ENCODE measurements at places on chromosomes 2 and 18.

DNA sequence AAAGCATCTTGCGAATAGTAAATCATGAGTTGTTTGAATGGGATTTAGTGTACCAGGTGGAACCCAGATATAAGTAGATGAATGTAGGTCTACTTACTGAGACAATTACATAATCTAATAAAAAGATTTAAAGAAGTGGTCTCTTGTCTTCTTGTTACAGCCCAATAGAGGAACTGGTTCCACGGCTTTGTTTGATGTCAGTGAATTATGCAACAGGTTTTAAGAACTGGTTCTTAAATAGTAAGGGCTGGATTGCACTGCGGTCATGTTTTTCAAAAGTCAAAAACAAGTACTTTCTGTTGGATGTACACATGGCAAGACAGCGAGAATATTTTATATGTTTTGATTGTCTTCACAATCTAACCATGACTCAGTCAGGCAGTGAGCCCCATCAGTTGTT, 15.4 kb upstream of the SLC9A2 start:
- no peak for DNase-seq

DNA sequence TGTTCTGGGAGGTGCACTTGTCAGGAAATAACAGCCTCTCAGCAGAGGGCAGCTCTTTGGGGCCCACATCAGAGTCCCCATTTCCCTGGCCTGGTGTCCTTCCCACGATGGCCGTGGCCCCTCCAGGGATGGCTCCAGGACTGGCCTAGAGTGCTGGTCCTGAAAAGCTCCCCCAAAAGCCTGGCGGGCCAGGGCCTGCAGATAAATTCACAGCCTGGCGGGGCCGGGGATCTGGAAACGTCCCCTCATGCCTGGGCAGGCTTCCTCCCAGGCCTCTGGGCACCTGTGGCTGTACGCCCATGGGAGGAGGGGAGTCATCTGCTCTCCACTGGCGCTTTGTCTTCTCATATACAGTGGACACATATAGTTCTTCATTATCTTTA, 52.6 kb upstream of the HS6ST1 start:
- DNase-seq = no peak

- DNase-seq = no peak
These were observed 45.4 kb downstream of the RASGRP3 start for GRCh38 chr2:33521791-33522281.

DNA sequence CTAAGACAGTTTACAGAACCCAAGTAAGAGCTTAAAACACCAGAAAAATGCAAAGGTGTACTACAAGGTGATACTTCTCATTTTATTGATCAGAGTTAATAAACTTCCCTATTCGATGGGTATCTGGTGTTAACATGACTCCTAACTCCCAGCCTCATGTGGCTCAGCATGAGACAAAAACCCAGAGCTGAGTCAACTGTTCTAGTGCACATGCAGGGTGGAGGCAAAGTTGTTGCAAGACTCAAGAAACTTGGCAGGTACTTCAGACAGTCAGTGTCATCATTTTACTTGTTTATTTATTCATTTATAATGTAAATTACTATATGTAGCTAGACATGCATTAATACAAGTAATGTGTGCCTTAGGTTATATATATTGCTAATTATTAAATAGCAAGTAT, 216.6 kb upstream of the DSEL start:
- DNase-seq = no peak

DNA sequence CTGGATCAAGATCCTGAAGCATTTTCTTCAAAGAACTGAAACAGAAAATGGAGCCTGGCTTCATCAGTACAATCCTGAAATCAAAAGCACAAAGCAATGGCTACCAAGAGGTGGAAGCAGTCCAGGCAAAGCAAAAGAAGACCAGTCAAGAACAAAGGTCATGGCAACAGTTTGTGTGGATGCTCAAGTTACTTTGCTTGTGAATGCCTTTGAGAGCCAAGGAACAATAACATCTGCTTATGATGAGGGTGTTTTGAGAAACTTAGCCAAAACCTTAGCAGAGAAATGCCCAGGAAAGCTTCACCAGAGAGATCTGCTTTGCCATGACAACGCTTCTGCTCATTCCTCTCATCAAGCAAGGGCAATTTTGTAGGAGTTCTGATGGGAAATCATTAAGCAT, 723.1 kb downstream of the TMEM182 start:
- no peak for DNase-seq

DNA sequence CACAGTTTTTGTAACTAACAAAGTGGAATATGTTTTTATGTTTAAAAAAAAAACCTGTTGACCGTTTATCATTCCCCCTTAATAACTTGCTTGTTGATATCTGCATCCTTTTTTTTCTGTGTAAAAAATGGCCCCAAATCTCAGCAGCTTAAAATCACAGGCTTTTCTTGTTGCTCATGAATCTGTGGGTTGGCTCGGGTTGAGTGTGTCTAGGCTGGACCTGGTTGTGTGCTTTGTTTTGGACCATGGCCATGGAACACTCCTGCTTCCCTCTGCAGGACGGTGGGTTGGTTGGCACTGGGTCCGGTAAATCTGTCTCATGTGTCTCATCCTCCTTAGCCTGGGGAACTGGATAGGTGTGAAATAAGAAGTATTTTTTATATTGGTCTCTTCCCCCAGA, 139.0 kb upstream of the LINC00305 start:
- DNase-seq = no peak

DNA sequence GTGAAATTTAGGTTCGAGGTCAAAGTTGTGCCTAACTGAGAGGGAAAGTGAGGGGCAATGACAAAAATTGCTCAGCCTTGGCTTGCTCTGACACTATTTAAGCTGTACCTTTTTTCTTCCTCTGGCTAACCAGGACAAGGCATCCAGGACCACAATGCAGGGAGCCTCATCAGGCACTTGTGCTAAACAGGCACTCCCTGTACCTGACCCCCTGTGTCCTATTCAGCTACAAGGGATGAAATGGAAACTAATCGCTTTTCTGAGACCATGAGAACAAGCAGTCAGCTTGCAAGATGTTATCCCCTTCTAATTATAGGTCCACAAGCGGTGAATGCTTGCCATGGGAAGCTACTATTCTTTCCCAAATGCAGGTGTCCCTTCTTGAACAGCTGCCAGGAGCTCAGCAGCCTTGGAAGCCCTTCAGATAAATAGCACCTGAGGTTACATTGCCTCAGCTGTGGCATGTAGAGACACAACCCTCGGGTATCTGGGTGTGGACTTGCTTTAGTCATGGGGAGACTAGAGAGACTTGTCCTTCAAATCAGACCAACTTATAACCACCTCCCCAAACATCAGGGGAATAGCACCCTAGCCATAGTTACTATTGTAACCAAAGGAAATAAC, 19.1 kb upstream of the ITGA6 start:
- no peak for DNase-seq

Data from A673 (cell line).